ENCODE measurements at places on chromosomes 7 and 10.

GRCh38 chr7:49791088-49791741, 17.8 kb downstream of the VWC2 start:
- no peak for DNase-seq

GRCh38 chr10:11074536-11075267, 57.0 kb downstream of the CELF2 start:
- no peak for DNase-seq

GRCh38 chr7:44238116-44238695, 37.4 kb downstream of the YKT6 start:
- no peak for DNase-seq

- no peak for DNase-seq
Measured at GRCh38 chr10:31147210-31147608, 115.5 kb upstream of the ZNF438 start.

- no peak for DNase-seq
Measured at GRCh38 chr10:58152673-58153263, 114.9 kb downstream of the IPMK start.

DNA sequence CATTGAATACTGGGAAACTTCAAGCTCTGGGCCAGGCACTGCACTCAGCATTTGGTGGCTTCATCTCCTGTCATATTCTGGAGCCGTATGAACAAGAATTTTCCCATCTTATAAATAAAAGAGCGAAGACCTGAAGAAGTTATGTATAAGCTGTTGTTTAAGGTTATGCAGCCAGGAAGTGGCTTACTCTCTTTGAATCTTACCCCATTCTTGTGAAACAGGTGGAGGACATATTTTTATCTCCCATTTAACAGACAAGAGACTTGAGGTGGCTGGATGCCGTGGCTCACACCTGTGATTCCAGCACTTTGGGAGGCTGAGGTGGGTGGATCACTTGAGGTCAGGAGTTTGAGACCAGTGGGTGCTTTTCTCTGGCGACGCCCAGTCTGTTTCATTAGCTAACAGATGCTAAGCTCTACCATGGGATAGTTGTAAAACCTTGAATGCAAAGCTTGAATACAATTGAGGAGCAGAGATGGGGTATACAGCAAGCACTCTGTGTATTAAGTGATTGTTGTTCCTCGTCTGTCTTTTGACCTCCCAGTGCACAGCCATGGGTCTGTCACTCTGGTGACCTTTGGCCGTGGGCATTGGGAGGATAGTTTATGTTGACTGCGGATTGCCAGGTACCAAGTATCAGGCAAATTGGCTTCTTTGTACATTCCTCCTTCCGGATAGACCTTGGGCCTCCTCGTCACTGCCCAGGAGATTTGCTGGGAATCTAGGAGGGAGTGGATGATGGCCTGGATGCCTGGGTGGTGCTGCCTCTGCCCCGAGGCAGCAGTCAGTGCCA, 85.8 kb downstream of the GRK5 start:
- no peak for DNase-seq

All from natural killer cell treated with Interleukin-12 subunit alpha and Interleukin-12 subunit beta and Interleukin-15 and Interleukin-18, amount 100 ng/mL, for 72 hours (primary cell).